A549 treated with CORT108297 at 1 μM for 4 hours (cell line): ENCODE measurements at places on chromosomes 2 and 18. TPM values are rescaled to one million over a fixed set of nuclear protein-coding genes. Genes with fewer than 3 reads are reported as not detected.

The PUS10 gene
- 2.3 to 3.2 TPM (median 2.9 TPM) in 5 replicates for total RNA-seq

The TPRKB gene
- total RNA-seq = 69.5 to 109 TPM (median 84.0 TPM) in 5 replicates

The SGPP2 gene
- 0.21 to 0.33 TPM (median 0.27 TPM) in 5 replicates for total RNA-seq

The FTCDNL1 gene
- total RNA-seq = 2.2 to 3.2 TPM (median 2.6 TPM) in 5 replicates
